ENCODE measurements at places on chromosomes 6 and 20.

DNA sequence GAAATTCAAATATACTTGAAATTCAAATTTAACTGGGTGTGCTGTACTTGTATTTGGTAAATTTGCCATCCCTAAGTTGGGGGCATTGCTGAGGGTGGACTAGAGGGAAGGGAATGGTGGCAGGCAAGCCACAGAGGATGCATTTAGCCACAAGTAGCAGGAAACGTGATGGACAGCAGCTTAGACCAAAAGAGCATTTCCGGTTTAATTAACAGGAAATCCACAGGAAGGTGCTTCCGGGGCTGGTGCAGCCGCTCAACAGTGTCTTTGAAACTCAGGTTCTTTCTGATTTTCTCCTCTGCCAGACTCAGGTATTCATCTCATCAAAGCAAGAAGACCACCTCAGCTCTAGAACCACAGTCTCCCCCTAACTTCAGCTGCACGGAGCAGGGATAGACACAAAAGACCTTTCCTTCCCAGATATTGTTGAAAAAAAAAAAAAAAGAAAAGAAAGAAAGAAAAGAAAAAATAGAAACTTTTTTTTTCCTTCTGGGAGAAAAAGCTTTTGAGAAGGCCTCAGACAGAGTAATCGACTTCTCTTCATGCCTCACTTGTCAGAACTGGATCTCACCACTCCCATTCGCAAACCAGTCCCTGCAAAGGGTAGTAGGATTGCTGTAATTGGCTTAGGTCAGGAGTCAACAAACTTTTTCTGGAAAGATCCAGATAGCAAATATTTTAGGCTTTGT lies 8.0 kb upstream of the BCAS1 start:
- DNase-seq, result no peak

DNA sequence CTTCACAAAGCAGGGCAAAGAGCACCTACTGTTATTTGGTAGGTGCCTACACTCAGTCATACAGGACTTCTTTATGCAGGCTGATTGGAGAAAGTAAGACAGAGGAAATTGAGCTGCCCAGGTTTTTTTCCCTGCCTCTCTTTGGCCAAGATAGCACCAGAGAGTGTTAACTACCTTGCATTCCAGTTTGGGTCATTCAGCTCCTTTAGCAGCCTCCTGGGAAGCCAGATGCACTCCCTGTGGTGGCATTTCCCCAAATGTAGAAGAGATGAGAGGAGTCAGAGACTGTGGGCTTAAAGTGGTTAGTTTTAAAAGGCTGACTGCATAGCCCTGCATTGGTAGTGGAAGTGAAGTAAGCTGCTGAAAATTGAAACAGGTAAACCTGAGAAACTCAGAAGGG lies 358.4 kb downstream of the BCKDHB start:
- no peak for DNase-seq

DNA sequence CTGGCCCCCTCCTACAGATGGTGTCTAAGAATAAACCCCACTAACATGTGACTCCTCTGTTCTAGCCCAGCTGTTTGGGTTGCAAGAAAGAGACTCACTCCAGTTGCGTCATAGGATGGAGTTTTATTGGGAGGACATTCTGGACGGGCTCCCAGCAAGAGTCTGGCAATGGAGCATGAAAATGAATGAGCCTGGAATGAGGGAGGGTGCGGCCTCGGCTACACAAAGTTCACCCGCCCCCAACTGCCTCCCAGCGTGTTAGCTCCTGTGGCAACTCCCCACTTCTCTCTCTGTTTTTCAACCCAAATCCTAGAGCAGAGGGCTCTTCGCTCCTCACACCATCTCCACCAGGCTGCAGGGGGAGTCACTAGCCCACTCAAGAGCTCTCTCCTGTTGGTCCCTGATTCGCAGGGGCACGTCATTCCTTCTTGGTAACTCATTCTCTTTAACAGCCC lies 5.1 kb upstream of the ADAM33 start:
- peak; percentile 95 for DNase-seq

GRCh38 chr6:110490110-110490509 lies 13.7 kb upstream of the SLC22A16 start:
- no peak for DNase-seq

- DNase-seq, result no peak
Measured at GRCh38 chr6:123901436-123901835, 97.8 kb downstream of the NKAIN2 start.

GRCh38 chr6:90416322-90416721 lies 119.7 kb upstream of the BACH2 start:
- no peak for DNase-seq

- DNase-seq, result no peak
Measured at GRCh38 chr6:6612308-6612707, 23.8 kb downstream of the LY86 start.

DNA sequence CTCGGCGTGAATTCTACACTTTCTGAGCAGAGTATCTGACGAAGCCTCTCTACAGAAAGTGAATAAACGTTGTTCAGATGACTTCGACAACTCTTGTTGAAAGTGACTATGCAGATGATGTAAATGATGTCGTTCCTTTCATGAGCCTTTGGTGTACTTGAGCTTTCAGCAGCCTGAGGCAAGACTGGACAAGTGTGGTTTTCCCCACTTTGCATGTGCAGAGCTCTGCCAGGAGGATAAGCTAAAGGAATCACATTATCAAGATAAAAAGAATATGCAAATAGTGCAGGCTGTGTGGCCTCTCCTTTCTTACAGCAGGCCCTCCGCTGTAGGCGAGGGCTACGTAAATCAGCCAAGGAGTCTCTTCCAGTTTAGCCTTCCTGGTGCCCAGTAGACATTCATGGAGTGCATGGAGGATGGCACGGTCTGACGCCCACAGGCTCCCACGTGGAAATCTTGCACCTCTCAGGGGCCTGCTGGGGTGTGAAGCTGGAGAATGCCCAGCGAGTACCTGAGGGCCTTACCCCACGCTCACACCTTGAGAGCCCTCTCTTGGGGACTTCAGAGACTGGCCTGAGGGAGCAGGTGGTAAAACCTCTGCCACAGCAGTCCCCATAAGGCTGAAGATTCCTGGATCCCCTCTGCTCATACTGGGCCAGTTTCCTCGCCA lies 54.9 kb downstream of the RPP40 start:
- DNase-seq, result no peak

GRCh38 chr6:132695773-132696172 lies 18.1 kb downstream of the VNN1 start:
- no peak for DNase-seq

DNA sequence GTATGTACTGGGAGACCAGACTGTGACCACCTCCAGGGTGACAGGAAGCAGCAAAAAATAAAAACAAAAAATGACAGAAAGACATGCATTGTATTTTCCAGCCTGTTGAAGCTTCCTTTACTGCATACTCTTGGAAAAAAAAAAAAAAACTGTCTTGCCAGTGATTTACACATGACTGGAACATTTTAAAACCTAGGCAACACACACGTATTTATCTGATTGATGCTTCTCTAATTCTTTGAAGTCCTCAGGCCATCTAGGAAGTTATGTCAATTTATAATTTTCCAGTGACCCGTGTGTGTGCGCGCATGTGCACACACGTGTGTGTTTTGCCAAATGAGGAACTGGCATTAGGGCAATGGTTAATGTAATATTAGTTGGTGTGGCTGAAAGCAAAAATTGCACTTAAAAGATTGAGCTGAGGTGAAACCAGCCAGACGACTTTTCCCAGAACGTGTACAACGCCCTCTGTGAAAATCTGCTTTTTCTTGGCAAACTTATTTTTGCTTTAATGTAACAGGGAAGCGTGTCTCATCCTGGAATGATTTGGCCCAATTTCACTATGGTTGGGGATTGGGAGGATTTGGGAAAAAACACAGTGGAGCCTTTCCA lies 315.2 kb downstream of the TFAP2A start:
- DNase-seq, result no peak

DNA sequence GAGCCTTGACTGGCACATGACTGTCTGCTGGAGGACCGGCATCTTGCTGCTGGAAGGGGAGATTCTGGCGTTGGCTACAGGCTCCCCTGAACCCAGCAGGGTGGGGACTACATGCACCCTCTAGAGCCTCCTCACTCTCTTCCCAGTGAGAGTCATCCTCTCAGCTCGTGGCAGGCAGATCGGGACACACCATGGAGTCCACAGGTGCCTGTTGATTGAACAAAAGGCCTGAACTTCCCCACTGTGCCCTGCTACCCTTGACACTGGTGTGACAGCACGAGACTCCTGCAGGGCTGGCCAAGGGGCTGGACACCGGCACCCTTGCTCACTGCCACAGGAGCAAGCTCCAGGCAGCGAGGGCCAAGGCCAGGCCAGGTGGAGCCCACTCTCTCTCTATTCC lies 8.2 kb downstream of the FRMD1 start:
- no peak for DNase-seq

- DNase-seq, result no peak
Measured at GRCh38 chr6:129691709-129692108, 18.3 kb downstream of the ARHGAP18 start.

GRCh38 chr20:49186535-49187329 lies 1.4 kb downstream of the STAU1 start:
- DNase-seq, result peak; percentile 48

- no peak for DNase-seq
Measured at GRCh38 chr6:132354517-132355167, 46.6 kb downstream of the MOXD1 start.

- DNase-seq, result no peak
Measured at GRCh38 chr6:70168681-70169377, 134.1 kb downstream of the COL9A1 start.

DNA sequence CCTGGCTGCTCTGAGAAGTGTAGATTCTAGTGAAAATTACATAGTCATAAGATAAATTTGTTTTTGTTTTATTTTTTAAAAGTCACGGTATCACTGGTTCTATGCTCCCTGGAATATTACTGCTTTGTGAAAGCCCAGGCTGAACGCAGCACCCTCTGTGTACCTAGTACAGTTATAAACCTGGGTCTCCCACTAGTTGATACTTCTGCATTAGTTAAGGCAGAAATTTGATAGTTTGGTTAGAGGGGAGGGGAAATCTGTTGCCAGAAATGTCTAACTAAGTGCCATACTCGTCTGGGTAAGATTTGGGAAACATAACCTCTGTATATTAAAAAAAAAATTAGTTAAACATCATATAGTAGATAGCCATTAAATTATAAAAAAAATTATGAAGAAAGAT lies 110.6 kb upstream of the TRAF3IP2 start:
- DNase-seq, result no peak

DNA sequence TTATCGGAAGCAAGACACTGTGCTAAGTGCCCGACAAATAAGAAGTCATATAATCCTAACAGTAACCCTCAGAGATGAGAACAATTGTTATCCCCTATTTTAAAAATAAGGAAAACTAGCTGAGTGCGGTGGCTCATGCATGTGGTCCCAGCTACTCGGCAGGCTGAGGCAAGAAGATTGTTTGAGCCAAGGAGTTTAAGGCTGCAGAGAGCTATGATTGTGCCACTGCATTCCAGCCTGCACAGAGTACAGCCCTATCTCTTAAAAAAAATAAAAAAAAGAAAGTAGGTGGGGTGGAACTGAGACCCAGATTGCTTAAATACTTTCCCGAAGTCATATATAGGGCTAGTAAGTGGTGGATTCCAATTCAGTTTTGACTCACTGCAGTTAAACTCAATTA lies 84.7 kb downstream of the UST start:
- DNase-seq, result peak; percentile 68

GRCh38 chr6:33384581-33385020 lies 7.0 kb upstream of the KIFC1 start:
- DNase-seq, result peak; percentile 82

- no peak for DNase-seq
Measured at GRCh38 chr6:148235446-148235845, 107.2 kb upstream of the SASH1 start.

- DNase-seq, result no peak
Measured at GRCh38 chr6:156925026-156925425, 147.8 kb downstream of the ARID1B start.

DNA sequence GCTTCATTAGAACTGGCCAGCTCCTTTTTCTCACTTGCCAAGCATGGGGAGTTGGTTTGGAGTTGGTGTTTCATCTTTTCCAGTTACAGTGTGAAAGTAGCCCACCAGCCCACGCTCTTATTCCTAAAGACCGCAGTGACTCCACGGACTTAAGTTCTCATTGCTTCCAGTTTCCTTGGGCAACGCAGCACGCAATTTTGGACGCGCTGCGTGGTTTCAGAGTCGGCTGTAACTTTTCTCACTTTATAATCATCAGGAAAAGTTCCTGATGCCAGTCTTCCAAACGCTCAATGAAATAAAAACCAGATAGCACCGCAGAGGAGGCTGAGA lies 381 bp upstream of the PEX7 start:
- DNase-seq, result peak; percentile 46

- no peak for DNase-seq
Measured at GRCh38 chr6:37840940-37841300, 21.4 kb downstream of the ZFAND3 start.

DNA sequence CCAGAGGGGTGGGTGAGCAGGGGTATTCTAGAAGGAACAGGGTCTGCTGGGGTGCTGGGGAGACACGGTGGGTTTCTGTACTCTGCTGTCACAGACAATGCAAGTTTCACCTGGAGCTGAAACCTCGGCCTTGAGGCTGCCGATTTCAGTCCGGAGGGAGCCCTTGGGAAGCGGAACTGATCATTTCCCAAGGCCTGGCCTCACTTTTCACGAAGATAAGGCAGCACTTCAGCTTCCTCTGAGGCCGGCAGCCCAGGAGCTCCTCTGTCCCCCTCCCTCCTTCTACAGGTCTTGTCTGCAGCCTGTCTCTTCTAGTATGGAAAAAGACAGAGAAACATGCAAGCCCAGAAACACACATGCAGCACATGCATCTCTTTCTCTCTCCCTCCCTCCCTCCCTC lies 242.1 kb downstream of the CDC5L start:
- DNase-seq, result no peak

DNA sequence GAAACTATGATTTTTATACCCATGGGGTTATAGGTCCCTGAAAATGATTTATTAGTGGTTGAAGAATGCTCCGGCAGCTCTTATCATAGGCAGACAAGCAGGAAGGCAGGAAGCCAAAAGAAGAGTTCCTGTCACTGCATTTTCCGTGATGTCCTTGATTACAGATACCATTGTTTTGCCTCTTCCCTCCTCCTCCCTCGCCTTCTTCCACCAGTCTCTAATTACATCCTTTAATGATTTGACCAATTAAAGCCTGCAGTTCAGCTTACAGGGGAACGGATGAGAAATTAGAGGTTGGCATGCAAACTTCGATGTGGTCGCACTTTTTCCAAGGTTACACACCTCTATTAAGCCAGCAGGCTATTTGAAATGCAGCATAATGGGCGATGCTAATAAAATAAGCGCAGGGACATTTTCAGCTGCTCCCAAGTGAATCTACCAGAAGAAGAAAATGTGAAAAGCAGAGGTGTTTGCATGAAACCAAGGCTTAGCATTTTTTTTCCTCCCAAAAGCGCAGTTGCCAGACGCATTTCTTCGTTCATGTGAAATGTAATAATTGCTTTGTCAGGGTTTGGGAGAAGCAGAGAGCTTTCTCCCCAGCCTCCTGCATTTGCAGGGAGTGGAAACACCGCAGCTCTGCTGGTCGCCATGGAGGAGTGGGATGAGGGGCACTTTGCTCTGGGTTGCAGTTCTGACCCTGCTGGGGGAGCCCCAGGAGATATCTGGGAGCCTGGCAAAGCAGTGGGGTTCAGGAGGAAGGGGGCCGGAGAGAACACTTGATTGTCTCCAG lies 6.0 kb downstream of the NOX3 start:
- DNase-seq, result no peak
